ENCODE measurements at places on chromosomes 1 and 21. TPM values are rescaled to one million over a fixed set of nuclear protein-coding genes. Genes with fewer than 3 reads are reported as not detected.

Gene DYNLT4
- total RNA-seq = not detected

Gene KCNJ9
- not detected for total RNA-seq

Gene TAS1R1
- total RNA-seq = 0.04 TPM

Gene NFASC
- 3.4 TPM for total RNA-seq

Gene CATSPERE
- total RNA-seq = not detected

Gene FALEC
- not detected for total RNA-seq

Gene EVA1C
- total RNA-seq = 5.2 TPM

Gene F13B
- not detected for total RNA-seq

Gene ICOSLG
- 0.27 TPM for total RNA-seq

Gene MIXL1
- not detected for total RNA-seq

Gene MIGA1
- total RNA-seq = 8.1 TPM

Gene AMY2A
- not detected for total RNA-seq

Gene PYCR2
- total RNA-seq = 122 TPM

Gene HLX
- 5.8 TPM for total RNA-seq

Gene NCMAP
- not detected for total RNA-seq

Gene MR1
- 4.4 TPM for total RNA-seq

Gene FAM167B
- total RNA-seq = 0.57 TPM

Gene A3GALT2
- 1.1 TPM for total RNA-seq

Gene KAZN
- total RNA-seq = 1.2 TPM

Gene SLC25A34
- total RNA-seq = 0.94 TPM

Gene CACNA1S
- 0.08 TPM for total RNA-seq

Gene TMIGD3
- total RNA-seq = not detected

Gene SLC1A7
- 0.19 TPM for total RNA-seq

Gene FMO5
- total RNA-seq = 0.53 TPM

Gene C1orf53
- total RNA-seq = 22.3 TPM

Gene LEMD1
- total RNA-seq = 6.8 TPM

Gene ISG15
- 29.1 TPM for total RNA-seq

Gene SPRR2B
- not detected for total RNA-seq

Gene TFF2
- 2.8 TPM for total RNA-seq

Gene TDRD10
- not detected for total RNA-seq

Gene RHD
- not detected for total RNA-seq
